CD4-positive, alpha-beta T cell treated with Interleukin-15 for 4 hours (primary cell): ENCODE measurements at places on chromosomes 13 and 19.

GRCh38 chr13:43303033-43303729 is 279.8 kb downstream of the DNAJC15 start:
- no peak for DNase-seq

- no peak for DNase-seq
These were observed 7.1 kb upstream of the DOCK9 start for GRCh38 chr13:98984983-98985382.

DNA sequence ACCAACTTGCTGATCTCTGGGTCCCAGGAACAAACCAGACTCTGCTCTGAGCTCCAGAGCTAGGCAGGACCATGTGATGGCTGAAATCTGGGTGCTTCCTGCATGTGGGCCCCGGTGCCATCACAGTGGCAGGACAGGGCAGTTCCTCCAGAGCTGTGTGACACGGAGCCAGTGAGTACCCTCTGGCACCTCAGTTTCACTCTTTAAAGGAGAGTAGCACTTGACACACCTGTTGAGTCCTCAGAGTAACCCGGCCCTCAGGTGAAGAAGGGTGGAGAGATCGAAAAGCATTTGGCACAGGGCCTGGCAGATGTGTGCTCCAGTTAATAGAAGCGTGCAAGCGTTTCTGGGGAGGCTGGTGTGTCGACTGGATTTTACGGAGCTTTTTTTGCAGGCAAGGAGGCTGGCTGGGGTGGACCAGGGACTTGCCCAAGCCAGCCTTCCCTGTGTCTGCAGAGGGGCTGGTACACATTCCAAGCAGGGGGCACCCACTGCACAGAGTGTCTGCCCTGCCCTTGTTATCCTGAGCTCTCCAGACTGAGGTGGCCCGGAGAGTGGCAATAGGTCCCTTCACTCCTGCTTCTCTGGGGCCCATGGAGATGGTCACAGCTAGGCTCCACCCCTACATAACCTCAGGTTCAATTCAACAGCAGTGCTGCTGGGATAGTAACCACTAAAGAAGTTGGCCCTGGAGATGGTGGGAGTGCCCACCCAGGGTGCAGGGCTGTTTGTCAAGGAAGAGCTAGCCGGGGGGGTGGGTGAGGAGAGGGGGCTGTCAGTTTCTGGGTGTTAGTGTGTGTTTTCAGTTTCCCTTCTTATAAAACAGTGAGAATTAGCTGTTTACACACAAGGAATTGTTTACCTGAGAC is 8.3 kb downstream of the RPS19 start:
- no peak for DNase-seq

DNA sequence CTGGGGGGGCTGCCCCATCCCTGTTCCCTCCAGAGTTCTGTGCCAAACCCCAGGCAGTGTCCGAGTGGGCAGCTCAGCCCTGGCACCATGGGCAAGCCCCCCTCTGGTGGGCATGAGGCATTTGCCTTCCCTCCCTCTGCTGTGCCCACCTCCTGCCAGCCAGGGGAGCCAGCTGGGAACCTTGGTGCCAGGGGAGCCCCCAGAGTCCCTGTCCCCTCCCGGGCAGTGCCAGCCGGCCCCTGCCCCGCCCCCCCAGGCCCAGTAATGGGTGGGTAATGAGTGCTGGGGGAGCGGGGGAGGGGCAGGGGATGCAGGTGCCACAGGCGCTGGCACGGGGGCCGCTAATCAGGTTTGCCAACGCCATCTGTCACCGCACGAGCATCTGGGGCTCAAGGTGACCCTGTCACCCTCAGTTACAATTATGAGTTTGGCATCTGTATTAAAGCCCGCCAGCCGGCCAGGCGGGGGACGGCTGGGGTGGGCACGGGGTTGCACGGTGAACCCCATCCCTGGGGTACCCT is 5.9 kb downstream of the DAND5 start:
- no peak for DNase-seq

GRCh38 chr13:99331881-99332293 is 24.7 kb upstream of the GPR183 start:
- no peak for DNase-seq

- no peak for DNase-seq
These were observed 85.2 kb upstream of the FAM216B start for GRCh38 chr13:42696191-42696590.

GRCh38 chr13:78193846-78194245 is 275.2 kb upstream of the EDNRB start:
- DNase-seq, result no peak

- no peak for DNase-seq
These were observed 115.1 kb upstream of the LSM14A start for GRCh38 chr19:34057155-34057554.

DNA sequence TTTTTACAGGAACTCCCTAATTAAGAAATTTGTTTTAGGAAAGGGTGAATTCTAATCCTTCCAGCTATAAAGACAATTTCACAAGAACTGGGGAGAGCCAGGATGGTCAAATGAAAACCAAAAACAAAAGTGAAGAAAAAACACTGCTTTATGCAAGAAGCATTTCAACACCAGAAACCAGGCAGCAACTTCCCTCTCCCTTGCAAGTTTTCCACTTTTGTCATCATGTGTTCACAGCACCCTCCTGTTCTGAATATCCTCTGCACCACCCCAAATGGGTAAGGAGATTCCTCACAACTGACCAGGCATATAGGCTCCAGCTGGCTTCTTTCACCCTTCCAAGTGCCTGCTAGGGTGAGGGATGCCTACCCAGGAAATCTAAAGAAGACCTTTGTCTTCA is 328.1 kb downstream of the TBC1D4 start:
- DNase-seq, result no peak

GRCh38 chr19:12202250-12202649 is 39.4 kb downstream of the ZNF136 start:
- DNase-seq, result peak; percentile 60

- DNase-seq, result no peak
These were observed 18.2 kb upstream of the UBAC2 start for GRCh38 chr13:99182439-99182838.

DNA sequence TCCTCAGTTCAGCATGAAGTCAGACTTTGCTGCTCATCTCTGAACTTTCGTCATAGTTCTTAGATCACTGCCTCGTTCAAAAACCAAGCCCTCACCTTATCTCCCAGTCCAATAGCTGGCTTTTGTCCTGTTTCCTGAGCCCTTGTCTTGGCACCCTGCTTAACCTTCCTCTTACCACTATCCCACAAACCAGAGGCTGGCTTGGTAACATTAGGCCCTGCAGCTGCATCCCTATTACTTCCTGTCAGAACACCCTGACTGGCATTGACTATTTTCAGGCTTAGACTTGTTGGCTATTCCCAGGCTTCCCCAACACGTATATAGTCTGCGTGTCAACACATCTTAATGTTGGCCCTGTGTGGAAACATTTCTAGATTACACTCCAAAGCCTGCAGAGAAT is 172.4 kb downstream of the VWA8 start:
- DNase-seq, result no peak

- no peak for DNase-seq
These were observed 57.2 kb upstream of the KLF12 start for GRCh38 chr13:74191410-74191809.

GRCh38 chr19:54047616-54048015 is 16.1 kb downstream of the VSTM1 start:
- DNase-seq, result no peak

GRCh38 chr13:50616101-50616500 is 227.4 kb downstream of the DLEU7 start:
- no peak for DNase-seq
